ENCODE measurements at places on chromosomes 5 and 9.

GRCh38 chr9:74309654-74310053 is 187.5 kb upstream of the RORB start:
- DNase-seq: no peak

DNA sequence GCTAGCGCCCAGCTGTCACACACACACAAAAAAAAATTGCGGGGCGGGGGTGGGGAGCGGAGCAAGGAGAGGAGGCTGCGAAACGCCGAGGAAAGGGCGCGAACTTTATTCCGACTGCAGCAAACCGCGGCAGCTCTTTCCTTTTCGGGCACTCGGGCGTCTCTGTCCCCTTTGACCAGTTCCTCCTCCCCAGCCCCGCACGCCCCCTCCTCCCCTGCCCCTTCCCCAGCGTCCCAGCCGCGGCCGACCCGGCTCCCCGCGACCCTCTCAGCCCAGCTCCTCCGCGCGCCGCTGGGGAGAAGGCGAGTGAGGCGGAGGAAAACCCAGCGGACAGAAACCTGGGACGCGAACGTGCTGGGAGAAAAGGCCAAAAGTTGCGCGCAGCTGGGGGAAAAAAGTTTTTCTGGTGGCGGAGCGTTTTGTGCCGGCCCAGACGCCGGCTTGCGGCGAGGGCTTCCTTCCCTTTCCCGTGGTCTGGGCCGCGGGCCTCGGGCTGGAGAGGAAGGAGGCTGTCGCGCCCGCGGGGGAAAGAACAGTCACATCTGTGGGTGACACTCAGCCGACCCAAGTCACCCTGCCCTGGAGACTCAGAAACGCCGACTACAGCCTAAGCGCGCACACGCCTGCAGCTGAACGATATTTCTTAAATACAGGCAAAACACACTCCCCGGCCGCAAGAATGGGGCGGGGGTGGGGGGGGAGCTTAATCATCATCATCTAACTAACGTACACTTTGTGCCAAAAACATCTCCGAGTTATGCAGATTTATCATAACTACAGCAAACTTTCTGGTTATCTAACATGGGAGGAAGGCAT is 1.1 kb upstream of the BNC2 start:
- DNase-seq: peak; percentile 66

DNA sequence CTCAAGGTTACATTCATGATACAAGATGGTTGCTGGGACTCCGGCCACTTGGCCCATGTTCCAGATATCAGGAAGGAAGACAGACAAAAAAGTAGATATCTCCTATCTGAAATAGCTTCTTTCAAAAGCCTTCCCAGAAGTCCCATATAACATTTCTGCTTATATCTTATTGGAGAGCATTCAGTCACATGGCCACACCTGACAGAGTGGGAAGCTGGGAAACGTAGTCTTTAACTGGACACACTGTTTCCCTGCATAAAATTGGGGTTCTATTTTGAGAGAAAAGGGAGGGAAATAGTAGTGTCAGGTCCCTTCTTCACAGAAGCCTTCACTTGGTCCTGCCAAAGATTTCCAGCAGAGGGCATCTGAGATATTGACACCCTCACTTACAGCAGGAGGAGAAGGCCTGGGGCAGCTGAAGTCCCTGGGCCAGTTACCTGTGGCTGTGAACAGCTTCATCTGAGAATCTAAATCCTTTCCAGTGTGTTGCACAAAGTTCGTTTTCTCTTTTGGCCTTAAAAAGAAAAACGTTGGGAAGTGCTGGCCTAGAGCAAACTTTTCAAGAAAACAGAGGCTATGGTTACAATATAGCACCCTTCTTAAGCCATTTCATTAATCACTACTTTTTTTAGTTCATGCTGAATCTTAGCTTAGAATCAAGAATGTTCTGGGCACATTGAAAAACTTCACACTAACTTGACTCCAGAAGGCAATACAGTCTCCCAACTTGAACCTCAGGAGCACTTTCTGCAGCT is 33.5 kb downstream of the SPEF2 start:
- DNase-seq: peak; percentile 20

GRCh38 chr9:136751244-136751643 is 2.9 kb upstream of the LCN6 start:
- DNase-seq: no peak

- no peak for DNase-seq
Observed at GRCh38 chr5:14790220-14790619, 81.4 kb downstream of the ANKH start.

GRCh38 chr5:88770276-88771257 is 112.4 kb downstream of the MEF2C start:
- DNase-seq: no peak

DNA sequence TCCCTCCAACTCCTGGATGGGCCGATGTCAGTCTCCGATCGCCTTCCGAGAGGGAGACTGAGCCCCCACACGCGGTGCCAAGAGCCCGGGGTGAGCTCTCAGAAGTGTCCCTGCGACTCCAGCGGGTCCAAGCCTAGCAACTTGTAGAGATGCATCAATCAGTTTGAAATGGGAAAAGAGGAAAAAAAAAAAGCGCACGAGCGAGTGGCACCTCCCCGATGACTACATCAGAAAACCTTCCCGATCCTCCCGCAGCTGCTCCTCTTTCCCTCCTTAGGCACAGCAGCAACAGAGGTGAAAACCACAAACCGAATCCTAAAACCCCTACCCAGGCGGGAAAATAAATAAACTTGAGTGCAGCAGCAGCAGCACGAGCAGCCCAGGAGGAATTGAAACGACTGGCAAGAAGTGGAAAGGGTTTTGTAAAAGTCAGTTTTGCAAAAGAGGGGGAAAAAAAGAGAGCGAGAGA is 1.0 kb upstream of the EFNA5 start:
- DNase-seq: no peak

- no peak for DNase-seq
Observed at GRCh38 chr9:91899219-91899563, 50.8 kb downstream of the ROR2 start.

GRCh38 chr9:8659108-8659507 is 859.5 kb upstream of the DMAC1 start:
- no peak for DNase-seq

DNA sequence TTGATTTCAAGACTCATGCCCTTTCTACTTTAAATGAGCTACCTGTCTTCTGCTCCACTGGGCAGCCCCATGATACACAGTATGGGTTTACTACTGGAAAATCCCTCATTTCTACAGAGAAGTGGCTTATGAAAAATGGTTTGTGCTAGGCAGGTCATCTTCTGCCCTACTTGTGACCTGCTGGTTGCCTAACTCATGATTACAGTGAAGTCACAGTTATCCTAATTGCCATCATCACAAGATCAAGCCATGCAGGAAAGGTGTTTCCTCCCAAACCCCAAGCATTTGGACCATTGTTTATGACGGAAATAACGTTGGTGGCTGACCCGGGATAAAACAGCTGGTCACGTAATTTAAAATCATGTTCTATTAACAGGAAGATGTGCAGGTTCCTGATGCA is 330.6 kb downstream of the ACTL7B start:
- no peak for DNase-seq

GRCh38 chr9:98054376-98054951 is 2.1 kb upstream of the NANS start:
- no peak for DNase-seq

GRCh38 chr9:106487266-106487665 is 375.7 kb upstream of the ZNF462 start:
- no peak for DNase-seq

DNA sequence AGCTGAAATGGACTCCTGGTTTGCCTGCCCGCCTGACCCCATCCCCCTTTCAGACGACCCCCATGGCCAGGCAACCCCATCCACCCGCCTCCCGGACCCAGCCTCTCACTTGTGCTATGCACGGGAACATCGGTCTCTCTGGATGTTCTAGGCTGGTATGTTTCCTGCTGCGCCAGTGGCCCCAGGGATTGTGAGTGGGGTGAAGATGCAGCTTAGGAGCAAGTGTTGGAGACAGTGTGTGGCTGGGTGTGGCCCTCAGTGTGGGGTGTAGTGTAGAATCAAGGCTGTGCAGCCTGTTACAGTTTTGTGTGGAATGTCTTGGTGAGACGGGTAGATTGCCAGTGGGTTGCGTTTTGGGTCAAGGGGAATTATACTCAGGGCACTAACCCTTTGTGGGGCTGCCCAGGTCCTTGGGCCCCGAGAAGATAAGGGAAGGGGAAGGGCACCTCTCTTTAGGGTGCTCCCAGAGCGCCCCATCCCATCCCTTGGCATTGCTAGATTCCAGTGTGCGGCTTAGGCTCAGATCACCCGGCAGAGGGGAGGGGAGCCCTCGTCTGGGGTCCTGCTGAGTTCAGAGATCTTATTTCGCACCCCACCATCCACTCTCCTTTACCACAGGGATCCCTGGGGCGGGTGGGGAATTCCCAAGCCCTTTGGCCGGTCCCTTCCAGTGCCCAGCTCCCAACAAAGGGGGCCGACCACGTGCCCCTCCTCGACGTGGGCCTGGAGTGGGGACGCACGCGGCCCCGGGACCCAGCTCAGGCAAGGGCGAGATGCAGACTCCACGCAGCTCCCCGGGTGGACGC is 4.6 kb downstream of the IER5L start:
- no peak for DNase-seq

DNA sequence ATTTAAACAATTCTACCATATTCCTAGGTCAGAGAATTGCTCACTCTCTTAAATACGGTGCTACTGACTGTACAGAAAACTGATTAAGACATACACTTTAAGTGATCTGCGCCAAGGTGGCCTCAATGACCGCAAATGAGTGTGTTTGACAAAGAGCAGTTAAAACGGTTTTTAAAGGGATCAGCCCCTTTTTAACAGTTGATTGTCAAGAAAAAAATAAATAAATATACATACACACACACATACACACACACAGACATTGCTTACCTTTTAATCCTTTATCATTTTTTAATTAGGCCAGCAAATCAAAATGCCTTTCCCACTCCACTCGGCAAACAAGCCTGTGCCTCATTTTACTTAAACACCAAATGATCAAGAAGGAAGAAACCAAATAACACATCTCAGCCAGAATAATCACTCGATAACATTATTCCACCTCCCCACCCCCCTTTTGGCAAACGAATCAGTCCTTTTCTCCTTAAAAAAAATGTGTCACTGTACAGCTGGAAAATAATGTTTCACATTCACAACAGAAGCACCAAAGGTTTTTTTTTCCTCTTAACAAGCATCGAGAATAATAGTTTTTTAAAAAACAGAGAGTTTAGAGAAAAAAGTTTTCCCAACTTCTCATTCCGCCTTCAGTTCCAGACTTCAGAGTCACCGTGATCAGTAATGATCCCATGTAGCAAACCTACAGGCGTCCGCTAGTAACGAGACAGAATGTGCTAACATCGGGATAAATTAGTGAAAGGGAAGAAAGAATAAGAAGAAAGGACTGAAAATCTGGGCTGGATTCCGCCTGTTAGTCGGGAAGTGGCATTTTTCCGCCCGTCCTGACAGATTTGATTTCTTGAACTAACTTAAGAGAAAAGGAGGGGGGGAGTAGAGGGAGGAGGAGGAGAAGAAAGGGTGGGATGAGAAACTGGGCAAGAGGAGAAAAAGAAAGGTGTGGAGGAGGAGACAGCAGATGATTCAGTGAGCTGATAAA is at the start of gene ZNF608:
ZNF608 (minus strand) TSS at position 712 of the 988 bp plus-strand sequence. CDS start 1,650 bp downstream, outside the sequence.
- DNase-seq: peak; percentile 34

GRCh38 chr9:96619491-96620180 is at the start of gene CDC14B:
Gene CDC14B (minus strand): TSS chr9:96619843. CDS start chr9:96619378, 465 bp downstream.
- DNase-seq: peak; percentile 90

- DNase-seq: no peak
Observed at GRCh38 chr5:157387683-157388093, 72.3 kb upstream of the NIPAL4 start.

DNA sequence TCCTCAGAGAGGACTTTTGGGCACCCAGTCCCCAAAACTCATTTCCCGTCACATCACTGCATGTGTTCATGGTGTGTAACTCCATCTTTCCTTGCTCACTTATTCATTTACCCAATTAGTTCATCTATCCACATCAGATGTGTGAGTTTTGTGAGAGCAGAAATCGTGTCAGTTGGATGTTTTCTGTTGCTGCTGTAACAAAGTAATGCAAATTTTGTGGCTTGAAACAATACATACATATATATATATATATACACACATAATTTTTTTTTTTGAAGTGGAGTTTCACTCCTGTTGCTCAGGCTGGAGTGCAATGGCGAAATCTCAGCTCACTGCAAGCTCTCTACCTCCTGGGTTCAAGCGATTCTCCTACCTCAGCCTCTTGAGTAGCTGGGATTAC is 70.5 kb upstream of the BOD1 start:
- DNase-seq: no peak

GRCh38 chr9:93864840-93865239 is 90.3 kb downstream of the BARX1 start:
- no peak for DNase-seq

DNA sequence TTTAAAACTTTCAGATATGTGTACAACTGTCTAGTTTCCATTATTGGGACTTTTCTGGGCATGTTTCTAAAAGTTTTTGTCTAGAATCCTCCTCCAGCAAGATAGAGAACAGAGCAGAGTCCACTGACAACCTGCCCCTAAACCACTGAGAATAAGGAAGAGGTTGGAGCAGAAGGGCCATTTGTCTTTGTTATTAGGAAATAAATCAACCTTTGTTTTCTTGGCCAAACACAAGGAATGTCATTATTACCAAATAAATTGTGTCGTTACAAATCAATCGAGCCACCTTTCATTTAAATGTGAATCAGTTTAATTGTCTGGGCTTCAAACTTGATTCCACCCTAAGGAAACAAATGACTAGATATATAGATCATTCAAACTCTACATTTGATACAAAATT is 81.4 kb downstream of the GAS1 start:
- no peak for DNase-seq

DNA sequence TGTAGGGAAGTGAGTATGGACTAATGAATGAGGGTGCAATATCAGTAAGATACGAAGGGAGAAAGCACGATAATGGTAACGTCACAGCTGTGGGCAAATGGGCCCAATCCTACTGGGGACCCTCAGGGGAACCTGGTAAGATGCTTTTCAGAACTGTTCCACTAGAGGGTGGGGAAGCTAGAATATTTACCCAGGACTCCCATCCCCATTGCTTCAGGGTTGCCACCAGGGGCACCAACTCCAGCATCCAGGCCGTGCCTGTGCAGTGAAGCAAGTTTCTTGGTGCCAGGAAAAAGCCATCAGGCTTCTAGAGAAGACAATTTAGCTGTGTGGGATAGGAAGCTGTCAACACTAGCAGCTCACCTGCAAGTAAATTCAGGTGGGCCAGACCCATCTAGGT is 409.3 kb downstream of the AGTPBP1 start:
- DNase-seq: no peak

DNA sequence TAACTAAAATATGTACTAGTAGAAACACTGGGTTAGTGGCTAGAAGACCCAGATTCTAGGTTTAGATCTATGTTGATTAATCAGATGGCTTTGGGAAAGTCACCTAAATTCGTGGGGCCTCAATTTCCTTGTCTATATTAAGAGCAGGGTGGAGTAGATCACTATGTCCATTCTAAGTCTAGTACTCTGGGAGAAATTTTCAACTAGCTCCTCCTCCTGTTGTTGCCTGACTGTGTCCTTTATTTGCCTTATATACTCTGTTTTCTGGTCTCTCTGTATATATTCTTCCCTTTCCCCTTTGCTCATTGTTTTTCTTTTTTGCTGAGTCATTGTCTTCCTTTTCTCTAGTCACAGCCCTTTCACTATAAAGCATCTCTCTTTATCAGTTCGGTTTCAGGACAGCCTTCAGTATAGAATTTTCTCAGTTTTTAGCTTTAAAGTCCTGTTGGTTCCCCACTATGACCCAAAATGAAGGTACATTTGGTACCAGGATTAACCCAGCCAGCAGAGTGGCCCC is 44.5 kb upstream of the CDH6 start:
- DNase-seq: no peak

- DNase-seq: no peak
Observed at GRCh38 chr5:154940375-154940771, 500 bp upstream of the MRPL22 start.

All from nephron progenitor cell (in vitro differentiated cells).